Activated naive CD8-positive, alpha-beta T cell treated with anti-CD3 and anti-CD28 coated beads for 36 hours (primary cell): ENCODE measurements at places on chromosomes 7 and 10. TPM values are rescaled to one million over a fixed set of nuclear protein-coding genes. Genes with fewer than 3 reads are reported as not detected.

GRCh38 chr7:152967958-152968357, 208.4 kb downstream of the ACTR3B start:
- no peaks in the 10 kb centered on the region for H3K4me1 ChIP-seq
- no peak for DNase-seq

DNA sequence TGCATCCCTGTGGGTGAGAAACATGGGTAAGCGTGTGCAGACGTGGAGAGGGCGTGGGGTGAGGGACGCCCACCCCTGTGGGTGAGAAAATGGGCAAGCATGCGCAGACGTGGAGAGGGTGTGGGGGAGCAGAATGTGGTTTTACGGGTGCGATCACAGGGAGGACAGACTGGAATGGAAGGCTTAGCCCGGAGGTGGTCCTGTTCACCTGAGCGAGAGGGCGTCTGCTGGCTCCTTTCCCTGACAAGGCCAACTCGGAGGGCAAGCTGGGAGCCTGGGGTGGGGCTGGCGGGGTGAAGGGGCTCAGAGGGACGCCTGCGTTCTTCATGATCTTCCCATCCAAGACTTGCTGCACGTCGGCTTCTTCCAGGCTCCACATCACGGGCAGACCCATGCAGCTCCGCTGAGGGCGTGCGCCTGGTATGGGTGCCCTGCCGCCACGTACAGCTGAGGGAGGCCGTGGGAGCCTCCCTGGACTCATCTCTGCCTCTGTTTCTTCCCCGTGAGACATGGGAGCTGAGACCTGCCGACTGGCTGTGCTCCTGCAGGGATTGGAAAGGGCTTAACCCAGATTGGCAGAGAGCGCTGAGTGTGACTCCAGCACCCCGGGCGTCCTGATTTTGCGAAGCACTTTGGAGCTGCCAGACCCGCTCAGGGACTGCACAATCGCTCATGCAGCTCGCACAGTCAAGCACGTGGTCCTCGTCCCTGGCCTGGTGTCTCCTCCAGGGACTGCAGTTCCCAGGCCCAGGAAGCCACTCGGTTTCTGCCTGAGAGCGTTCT, 74.3 kb upstream of the SHH start:
- no peak overlapping the region for H3K27ac ChIP-seq
- H3K36me3 ChIP-seq = no peaks in the 10 kb centered on the region
- H3K4me1 ChIP-seq = no peaks in the 10 kb centered on the region
- H3K4me3 ChIP-seq = no peak overlapping the region

DNA sequence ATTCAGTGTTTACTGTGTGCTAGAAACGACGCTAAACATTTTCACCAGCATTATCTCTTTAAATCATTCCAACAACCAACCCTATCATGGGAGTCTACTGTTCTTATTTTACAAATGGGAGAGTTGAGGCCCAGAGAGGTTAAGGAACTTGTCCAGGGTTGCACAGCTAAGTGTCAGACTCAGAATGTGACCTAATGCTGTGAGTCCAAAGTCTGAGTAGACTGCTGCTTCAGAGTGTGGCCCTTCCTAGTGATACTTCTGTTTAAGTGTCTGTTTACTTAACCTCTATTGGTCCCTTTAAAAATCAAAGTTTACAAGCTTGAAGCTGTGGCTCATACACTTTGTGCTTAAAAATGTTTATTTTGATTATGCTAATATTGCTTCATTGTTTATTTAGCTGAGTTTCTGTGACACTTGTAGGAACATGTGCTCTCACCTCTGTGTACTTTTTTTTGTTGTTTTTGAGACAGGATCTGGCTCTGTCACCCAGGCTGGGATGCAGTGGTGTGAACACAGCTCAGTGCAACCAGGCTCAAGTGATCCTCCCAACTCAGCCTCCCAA, 84.4 kb upstream of the SYPL1 start:
- H3K27me3 ChIP-seq = peaks cover 22% of the 10 kb centered on the region
- no peak overlapping the region for H3K27ac ChIP-seq
- no peaks in the 10 kb centered on the region for H3K36me3 ChIP-seq

DNA sequence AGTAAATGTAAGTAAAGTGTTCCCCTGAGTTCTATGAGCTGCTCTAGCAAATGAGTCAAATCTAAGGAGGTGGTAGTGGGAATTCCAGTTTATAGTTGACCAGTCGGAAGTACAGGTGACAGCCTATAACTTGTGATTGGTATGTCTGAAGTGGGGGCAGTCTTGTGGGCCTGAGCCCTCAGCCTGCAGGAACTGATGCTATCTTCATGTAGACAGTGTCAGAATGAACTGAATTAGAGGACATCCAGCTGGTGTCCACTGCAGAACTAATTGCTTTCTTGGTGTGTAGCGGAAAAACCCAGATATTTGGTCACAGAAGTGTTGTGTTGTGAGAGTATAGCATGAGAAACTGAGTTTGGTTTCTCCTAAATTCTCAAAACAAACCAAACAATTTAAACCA, 127.9 kb upstream of the AMPH start:
- no peaks in the 10 kb centered on the region for H3K27me3 ChIP-seq
- H3K36me3 ChIP-seq = peaks cover 9% of the 10 kb centered on the region
- H3K27ac ChIP-seq = no peak overlapping the region
- no peaks in the 10 kb centered on the region for H3K4me1 ChIP-seq

DNA sequence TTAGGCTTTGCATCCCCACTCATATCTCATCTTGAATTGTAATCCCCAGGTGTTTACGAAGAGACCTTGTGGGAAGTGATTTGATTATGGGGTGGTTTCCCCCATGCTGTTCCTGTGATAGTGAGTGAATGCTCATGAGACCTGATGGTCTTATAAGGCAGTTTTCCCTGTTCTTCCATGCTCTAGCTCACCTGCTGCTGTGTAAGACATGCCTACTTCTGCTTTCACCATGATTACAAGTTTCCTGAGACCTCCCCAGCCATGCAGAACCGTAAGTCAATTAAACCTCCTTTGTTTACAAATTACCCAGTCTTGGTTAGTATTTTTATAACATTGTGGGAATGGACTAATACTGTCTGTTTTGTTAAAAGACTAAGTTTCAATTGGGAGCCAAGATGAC, 35.3 kb upstream of the ZNF92 start:
- no peaks in the 10 kb centered on the region for H3K27me3 ChIP-seq
- no peaks in the 10 kb centered on the region for H3K36me3 ChIP-seq
- no peaks in the 10 kb centered on the region for H3K4me1 ChIP-seq
- H3K4me3 ChIP-seq = no peak overlapping the region
- no peak overlapping the region for H3K27ac ChIP-seq

DNA sequence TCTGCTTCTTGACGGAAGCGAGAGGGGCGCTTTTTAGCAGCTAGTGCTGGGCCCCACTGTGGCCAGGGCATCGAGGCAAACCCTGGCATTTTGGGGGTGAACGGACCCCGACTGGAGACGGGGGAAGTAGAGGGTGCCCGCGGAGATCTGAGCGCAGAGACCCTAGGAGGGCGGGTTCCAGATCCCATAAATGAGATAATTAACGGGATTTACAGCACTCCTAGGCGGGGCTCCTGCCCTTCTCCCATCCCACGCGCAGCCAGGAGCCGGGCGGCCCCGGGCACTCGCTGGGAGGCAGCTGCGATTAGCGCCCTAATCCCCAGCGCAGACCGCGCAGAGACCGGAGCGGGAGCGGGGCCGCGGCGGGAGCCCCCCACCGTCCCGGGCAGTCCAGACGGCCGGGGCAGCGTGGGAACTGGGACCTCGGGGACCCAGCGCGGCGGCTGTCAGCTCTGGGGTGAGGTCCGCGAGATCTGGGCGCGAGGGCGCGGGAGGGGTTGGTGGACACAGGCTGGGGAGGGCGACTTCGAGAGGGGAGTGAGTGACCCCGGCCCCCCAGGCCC, 735 bp downstream of the JCAD start:
- no peak overlapping the region for H3K27ac ChIP-seq
- H3K4me3 ChIP-seq = no peak overlapping the region
- no peaks in the 10 kb centered on the region for H3K4me1 ChIP-seq
- H3K27me3 ChIP-seq = peaks cover 73% of the 10 kb centered on the region
- DNase-seq = no peak

DNA sequence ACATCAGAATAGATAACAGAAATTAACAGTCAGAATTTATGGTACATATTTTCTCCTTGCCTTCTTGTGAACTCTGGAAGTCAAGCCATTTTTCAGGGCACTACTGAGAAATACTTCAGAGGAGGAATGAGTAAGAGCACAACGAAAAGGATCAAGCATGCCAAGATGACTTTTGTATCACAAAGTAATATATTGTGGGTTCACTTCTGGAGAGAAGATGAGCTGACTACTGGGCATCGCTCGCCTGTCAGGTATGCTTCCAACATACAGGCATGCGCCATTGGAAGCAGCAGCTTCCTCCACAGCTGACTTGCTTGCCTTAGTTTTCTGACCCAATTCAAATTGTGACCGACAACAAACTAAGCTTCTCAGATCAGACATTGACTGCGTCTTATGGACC, 137.3 kb downstream of the VTI1A start:
- no peak overlapping the region for H3K4me3 ChIP-seq
- H3K27ac ChIP-seq = no peak overlapping the region
- DNase-seq = no peak
- no peaks in the 10 kb centered on the region for H3K27me3 ChIP-seq

NACAD gene
- total RNA-seq = 0.35 TPM

- no peak for DNase-seq
- peaks cover 1% of the 10 kb centered on the region for H3K36me3 ChIP-seq
- H3K27ac ChIP-seq = no peak overlapping the region
- H3K27me3 ChIP-seq = no peaks in the 10 kb centered on the region
- H3K4me3 ChIP-seq = no peak overlapping the region
These were observed 163.3 kb downstream of the MAD1L1 start for GRCh38 chr7:2069472-2069860.

- no peaks in the 10 kb centered on the region for H3K27me3 ChIP-seq
- no peak overlapping the region for H3K4me3 ChIP-seq
- H3K4me1 ChIP-seq = no peaks in the 10 kb centered on the region
- H3K27ac ChIP-seq = no peak overlapping the region
- DNase-seq = no peak
These were observed 273.0 kb downstream of the ZMYND11 start for GRCh38 chr10:408236-408635.

DYNC1I1 gene
- total RNA-seq = not detected

DNA sequence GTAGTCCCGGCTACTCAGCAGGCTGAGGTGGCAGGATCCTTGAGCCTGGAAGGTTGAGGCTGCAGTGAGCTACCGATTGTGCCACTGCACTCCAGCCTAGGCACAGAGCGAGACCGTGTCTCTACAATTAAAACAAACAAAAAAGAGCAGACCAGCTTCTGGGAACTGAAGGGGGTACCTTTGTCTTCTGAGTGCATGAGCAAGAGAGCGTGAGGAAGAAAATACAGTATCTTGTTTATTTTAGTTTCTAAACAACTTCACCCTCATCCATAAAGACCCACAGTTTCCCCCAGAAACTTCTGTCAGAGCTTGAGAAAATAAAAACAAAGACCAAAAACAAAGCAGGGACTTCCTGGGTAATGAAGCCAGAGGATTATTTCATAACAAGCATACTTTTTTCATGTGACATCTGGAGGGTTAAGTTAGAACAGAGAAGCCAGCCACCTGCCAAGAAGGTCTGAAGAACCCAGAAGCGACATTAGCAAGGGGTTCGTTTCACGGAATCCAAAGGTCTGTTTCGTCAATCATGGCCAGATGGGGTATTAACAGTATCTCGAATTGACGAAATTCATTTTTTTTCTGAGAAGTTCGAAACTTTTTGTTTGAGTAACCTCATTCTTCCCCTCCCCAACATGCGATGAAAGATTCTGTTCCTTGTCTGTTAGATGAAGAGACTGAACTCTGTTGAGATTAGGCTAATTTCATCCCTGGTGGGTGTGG, 10.2 kb upstream of the IL2RA start:
- peaks cover 76% of the 10 kb centered on the region for H3K4me1 ChIP-seq
- H3K27me3 ChIP-seq = no peaks in the 10 kb centered on the region
- peak overlapping the region; percentile 96 for H3K27ac ChIP-seq
- peaks cover 8% of the 10 kb centered on the region for H3K36me3 ChIP-seq
- peak overlapping the region; percentile 42 for H3K4me3 ChIP-seq

FAM25A gene
- total RNA-seq = not detected
